ENCODE measurements at places on chromosomes 5 and 9. TPM values are rescaled to one million over a fixed set of nuclear protein-coding genes. Genes with fewer than 3 reads are reported as not detected.
A peak's percentile ranks its signal among the peaks of the same experiment; 100 is the strongest.

GRCh38 chr9:76255781-76256455 lies 138.3 kb downstream of the RFK start:
- no peak for DNase-seq
- H3K27ac ChIP-seq, result no peak overlapping the region
- H3K4me3 ChIP-seq, result peak overlapping the region; percentile 6

- DNase-seq, result no peak
- no peaks in the 10 kb centered on the region for H3K36me3 ChIP-seq
- no peaks in the 10 kb centered on the region for H3K27me3 ChIP-seq
Measured at GRCh38 chr5:93675460-93676450, 65.6 kb downstream of the POU5F2 start.

The INSL6 gene
- total RNA-seq, result not detected

The ADAMTS12 gene
- total RNA-seq, result 9.1 TPM

- no peaks in the 10 kb centered on the region for H3K27me3 ChIP-seq
- H3K27ac ChIP-seq, result peak overlapping the region; percentile 86
- peaks cover 48% of the 10 kb centered on the region for H3K4me1 ChIP-seq
- DNase-seq, result peak; percentile 45
- H3K36me3 ChIP-seq, result no peaks in the 10 kb centered on the region
Measured at GRCh38 chr9:21688108-21689102, 114.0 kb upstream of the MTAP start.

DNA sequence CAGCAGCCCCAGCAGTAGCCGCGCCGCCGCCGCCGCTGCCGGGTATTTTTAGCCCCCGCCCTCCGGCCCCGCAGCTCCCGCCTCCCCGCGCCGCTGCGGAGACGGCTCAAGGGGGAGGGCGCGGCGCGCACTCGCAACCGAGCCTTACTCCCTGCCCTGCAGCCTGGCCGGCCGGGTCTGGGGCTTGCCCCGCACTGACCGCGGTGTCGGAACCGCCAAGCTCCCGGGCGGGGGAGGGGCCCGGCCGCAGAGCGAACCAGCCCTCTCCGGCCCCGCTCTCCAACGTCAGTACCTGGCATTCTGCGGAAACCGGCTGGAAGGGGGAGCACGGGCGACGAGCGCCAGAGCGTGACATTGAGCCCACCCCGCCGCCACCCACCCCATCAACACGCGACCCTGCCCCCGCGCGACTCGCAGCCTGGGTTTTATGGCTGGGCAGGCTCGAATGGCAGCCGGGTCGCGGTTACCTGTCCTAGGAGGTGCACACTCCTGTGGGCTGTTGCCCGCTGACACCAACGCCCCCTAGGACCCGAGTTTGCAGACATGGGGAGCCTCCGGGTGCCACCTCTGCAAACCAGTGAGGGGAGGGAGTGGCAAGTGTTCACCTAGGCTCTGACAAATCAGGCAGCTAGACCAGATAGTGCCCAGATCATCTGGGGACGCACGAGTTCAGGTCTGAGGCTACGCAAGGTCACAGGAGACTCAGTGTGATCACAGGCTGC lies at the start of gene ACSL6:
Gene ACSL6, minus strand, starts transcription at position 37 of the 722 bp plus-strand sequence. CDS start 105 bp downstream, outside the sequence.
- DNase-seq, result no peak
- H3K4me1 ChIP-seq, result peaks cover 9% of the 10 kb centered on the region
- H3K27ac ChIP-seq, result no peak within 1 kb of the TSS
- no peaks in the 10 kb centered on the region for H3K36me3 ChIP-seq

Data from SJSA1 (cell line).